ENCODE measurements at places on chromosomes 11 and 22. TPM values are rescaled to one million over a fixed set of nuclear protein-coding genes. Genes with fewer than 3 reads are reported as not detected.

Gene CSNK1E
- 402 TPM for total RNA-seq

Gene OR4A16
- not detected for total RNA-seq

Gene MMP13
- not detected for total RNA-seq

Gene MMP10
- total RNA-seq: not detected

Gene SPA17
- total RNA-seq: 4.6 TPM

Gene CSKMT
- 15.7 TPM for total RNA-seq

All from glutamatergic neuron (in vitro differentiated cells).